Lower leg skin (tissue), 4 donors: ENCODE measurements at places on chromosomes 4 and X.

DNA sequence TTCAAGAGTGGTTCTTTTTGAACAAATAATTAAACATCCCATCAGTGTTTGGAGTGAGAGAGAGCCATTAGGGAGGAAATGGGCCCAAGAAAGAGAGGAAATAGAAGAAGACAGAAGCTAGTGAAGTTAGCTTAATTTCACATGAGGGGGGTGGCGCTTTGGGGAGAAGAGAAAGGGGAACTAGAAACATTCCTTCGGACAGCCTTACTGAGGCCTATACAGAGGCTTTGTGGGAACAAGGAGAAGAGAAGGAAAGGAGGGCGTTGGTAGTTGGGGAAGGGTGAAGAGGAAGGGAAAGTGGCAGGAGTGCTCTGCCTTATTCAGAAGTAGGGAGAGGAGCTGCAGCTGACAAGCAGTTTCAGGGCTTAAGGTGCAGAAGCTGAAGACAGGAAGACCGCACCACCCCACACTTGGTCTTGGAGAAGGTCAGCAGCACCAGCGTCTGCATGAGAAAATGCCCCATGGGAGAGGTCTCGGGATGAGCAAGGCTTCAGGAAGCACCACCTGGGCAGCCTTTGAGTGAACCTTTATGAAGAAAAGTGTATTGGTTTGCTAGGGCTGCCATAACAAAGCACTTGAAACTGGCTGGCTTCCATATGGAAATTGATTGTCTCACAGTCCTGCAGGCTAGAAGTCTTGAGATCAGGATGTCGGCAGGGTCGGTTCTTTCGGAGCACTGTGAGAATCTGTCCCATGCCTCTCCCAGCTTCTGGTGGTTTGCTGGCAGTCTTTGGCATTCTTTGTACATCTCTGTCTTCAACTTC, 85.1 kb downstream of the KIT start:
- DNase-seq, result no peak

- DNase-seq, result no peak
Observed at GRCh38 chrX:47585273-47585672, 3.0 kb downstream of the TIMP1 start.

DNA sequence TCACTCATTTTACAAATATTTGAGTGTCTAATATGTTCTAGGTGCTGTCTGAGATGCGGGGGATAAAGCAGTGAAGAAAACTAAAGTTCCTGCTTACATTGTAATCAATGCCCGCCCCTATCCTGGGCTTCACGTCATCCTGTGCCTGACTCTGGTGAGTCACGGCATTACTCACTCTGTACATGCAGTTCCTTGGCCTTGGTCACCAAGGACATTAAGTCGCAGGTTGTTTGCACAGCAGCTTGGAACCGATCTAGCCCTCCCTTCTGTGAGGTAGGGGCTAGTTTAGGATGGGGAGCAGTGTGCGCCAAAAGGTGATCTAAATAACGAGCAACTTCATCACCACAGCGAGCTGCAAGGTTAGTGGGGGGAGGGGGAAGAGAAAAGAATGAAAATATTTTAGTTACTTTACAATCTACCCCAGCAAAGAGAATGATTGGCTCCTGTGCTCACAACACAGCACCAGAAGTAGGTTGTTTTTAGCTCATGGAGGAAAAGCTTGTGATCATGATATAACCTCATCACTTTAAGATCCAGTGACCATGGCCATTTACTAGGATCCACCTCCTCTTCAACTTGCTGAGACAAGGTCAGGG, 48.0 kb upstream of the HDAC8 start:
- no peak for DNase-seq

DNA sequence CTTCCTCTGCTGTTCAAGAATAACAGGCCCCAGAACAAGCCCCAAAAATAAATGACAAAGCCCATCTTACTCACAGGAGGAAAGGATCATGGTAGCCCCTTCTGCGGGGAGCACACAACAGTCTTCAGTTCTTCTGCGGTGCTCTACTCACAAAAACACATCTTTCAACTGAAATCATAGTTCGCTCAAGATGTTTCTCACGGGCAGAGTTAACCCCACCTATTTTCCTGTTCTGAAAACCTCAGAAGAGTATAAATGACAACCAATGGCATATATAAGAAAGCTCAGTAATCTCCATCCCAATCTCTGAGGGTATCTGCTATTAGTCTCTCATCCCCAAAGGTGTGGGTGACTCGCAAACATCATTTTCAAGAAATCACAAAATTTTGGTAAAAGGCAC, at the start of gene TXK:
Gene TXK, minus strand, starts transcription at position 170 of the 400 bp plus-strand sequence. Its CDS starts 80 bp downstream, at position 90.
- DNase-seq, result no peak

DNA sequence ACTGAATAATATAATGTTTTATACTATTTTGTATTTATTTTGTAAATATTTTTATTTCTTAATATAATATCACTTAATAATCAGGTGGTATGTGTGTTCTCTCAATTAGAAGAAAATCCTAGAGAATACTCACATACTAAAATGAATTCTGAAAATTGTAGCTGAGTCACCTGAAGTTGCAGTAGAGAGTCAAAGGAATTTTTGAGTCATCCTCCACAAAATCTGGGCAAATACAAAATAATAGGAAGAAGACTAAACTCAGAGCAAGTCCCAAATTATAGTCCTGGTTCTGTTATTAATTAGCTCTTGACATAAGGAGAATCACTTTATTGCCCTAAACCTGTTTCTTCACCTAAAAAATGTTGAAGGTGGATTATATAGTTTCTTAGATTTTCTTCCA, 57.8 kb downstream of the SPATA4 start:
- DNase-seq, result no peak

DNA sequence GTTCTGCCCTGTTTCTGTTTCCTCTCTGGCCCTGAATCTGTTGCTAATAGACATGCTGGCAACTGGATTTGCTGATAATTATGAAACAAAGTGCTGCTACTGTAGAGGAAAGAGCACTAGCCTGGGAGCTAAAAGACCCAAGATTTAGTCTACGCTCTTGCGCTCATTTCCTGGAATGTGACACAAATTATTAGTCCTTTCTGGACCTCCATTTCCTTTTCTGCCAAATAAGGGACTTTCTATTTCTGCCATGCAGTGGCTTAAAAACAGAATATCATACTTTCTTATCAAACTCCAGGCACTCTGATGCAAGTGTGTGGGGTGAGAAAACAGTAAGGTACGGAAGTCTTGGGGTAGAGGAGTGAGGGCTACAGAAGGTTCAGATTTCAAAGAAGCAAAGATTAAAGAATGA, 48.3 kb upstream of the GPR174 start:
- DNase-seq, result no peak

- DNase-seq, result no peak
Observed at GRCh38 chr4:155820887-155821518, 45.1 kb downstream of the ASIC5 start.

GRCh38 chrX:28848707-28849106, 261.5 kb downstream of the IL1RAPL1 start:
- no peak for DNase-seq

DNA sequence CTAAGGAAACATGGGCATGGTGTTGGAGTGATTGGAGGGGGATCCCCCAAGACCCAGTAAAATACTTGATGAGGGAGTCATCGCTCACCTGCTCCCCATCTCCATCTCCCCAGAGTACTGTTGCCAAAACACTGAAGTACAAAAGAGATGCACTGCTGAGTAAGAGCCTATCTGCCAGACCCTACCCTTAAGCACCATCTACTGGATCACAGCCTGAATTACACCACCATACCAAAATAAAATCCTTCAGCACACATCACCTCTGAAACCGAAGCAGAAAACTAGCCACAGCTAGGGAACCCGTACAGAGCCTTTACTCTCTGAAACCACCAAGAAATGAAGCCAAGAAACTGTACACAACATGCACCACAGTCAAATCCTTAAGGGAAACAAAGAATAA, 466.3 kb upstream of the ACTRT1 start:
- DNase-seq, result no peak

DNA sequence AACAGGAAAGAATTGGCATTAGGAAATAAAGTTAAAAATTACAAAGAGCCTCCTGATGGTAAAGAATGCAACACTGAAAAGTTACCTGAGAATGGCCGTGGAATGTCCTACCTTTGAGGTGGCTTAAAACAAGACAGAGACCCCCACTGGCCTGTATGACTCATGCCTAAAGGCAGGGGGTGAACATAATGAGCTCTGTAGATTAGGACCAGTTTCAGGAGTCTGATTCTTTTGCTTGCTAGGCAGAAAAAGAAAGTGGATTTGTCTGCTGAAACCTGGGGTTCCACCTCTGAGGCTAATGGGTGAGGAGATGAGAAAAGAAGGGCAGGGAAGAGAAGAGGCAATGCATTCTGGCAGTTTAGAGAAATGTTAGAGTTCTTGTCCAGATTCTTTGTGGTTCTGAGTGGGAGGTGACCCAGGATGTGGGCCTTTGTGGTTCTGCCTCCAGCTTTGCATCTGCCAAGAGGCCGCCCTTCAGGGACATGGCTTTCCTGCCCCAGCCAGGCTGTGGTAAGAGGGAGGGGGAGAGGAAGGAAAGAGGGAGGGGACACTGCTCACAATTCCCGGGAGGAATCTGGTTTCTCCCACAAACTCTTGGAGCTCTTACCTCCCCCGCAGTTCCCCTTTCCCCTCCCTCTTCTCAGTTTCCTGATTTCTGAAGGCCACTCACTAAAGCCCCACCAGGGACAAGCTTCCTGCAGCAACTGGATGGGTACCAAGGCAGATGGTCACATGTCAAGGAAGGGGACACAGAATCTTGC, 109.6 kb downstream of the EFNB1 start:
- peak; percentile 49 for DNase-seq
